ENCODE measurements at places on chromosomes 1 and 21.
A peak's percentile ranks its signal among the peaks of the same experiment; 100 is the strongest.

GRCh38 chr1:5891137-5891536 lies 101.1 kb downstream of the NPHP4 start:
- DNase-seq: no peak

GRCh38 chr1:160768295-160768657 lies 27.7 kb upstream of the LY9 start:
- no peak for DNase-seq

DNA sequence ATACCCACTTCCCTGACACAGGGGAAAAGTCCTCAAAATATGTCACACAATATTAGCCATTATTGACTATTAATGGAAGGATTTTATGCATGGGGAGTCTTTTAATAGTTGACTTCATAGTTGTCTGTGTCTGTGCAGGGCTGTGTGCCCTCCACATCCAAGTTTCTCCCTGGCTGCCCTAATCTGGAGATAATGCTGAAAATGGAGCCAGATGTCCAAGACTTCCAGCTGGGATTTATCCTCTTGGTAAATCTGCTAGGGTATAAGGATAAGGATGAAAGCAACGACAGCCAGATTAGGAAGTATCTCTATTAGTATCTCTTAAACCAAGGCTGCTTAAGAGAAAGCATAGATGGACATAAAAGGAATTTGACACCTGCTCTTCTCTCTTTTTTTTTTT lies 42.1 kb downstream of the CDK18 start:
- no peak for DNase-seq

GRCh38 chr1:66438062-66438461 lies 95.9 kb upstream of the SGIP1 start:
- DNase-seq: no peak

DNA sequence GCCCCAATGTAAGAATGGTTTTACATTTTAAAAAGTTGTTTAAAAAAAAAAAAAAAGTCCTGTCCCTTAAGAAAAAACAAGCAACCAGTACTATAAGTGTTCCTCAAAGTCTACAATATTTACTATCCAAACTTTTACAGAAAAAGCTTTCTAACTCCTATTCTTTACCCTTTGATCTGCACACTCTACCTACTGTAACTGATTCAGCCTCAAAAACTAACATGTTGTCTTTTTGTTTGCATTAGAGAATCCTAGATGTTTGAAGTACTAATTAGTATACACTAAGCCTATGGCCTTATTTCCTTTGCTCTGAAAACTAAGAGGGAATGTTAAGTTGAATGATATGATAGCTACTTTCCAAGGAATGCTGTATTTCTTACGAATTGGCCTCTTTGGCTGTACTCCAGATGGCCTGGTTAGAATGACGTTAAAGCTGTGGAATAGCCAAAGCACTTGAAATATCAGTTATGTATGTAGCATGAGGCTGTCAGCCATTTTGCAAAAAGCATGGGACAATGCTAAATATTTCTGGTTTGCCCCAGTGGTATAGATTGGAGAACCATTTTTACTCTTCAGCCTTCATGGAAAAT lies 234.8 kb downstream of the GPR52 start:
- no peak for DNase-seq

DNA sequence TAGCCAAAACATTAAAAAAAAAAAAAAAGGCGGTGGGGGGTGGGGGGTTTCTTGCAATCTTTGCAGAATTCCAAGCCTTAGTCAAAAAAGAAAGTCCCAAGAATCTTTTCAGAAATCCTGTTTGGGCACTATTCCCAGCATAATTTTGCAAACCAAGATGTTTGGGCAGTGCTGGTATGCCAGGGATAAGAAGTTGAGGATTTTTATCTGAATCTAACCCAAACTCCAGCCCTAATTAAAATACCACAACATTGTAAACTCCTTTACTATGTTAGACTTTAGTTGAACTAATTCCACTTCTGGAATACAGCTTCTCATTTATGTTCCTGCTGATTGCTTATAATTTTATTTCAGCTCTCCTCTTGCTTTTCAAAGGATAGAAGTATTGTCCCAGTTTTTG lies 504.1 kb upstream of the ADGRL2 start:
- no peak for DNase-seq

GRCh38 chr1:226066415-226067078 lies 4.0 kb downstream of the H3-3A start:
- no peak for DNase-seq

GRCh38 chr1:15386164-15386749 lies 23.4 kb upstream of the EFHD2 start:
- no peak for DNase-seq

DNA sequence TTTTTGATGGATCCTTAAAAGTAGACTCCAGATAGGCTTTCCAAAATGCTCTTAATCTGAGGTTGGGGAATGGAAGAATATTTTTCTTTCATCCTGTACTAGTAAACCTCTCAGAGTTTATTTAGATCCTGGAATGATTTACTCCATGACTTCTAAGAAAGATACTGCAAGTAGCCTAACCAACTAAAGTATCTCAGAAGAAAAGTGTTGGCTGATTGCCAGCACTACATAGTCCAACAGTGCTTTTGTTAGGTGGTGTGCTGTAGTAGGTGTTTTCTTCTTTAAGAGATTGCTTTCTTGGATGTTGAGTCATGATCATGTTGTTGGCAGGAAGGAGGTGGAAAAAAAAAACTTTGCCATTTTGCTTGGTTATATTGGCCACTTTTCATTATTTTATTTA lies 119.8 kb downstream of the OSBPL9 start:
- DNase-seq: no peak

GRCh38 chr1:204633665-204634064 lies 51.9 kb downstream of the LRRN2 start:
- DNase-seq: peak; percentile 31

DNA sequence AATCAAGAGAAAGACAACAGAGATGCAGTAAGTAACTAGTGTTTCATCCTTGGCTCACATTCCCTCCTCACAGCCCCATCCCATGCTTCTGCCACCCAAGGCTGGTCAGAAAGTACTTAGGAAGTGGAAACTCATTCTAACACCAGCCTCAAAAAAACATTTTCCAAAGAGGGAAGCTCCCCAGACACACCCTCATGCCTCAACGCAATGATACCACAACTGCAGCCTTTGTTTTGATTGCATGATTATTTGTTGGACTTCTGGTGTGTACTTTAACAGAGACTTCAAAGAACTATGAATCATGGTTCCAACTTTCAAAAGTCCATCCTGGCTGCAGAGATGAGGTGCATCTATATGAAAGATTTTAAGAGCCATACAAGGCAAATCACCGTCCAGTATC lies 45.2 kb upstream of the KCNA3 start:
- DNase-seq: no peak

DNA sequence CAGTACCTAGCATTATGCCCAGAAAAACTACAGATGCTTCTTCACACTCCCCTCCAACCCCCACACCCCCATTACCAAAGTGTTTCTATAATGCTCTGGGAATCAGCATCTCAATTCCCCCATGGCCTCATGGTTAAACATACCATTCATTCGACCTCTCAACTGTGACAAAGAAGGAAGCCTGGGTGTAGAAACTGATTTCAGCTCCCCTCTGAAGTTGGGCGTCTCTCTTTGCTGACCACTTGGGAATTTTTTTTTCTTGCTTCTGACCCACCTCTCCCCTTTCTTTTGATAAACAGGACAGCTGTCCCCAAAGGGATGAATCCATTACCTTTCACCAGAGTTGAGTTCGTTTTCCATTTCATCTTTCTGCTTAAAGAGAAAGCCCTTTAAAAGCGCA lies 116.4 kb upstream of the HOOK1 start:
- no peak for DNase-seq

- DNase-seq: no peak
Observed at GRCh38 chr1:236706183-236706582, 19.9 kb downstream of the ACTN2 start.

GRCh38 chr1:223796210-223796609 lies 49.5 kb downstream of the TP53BP2 start:
- no peak for DNase-seq

- no peak for DNase-seq
Observed at GRCh38 chr1:234270581-234271242, 102.5 kb upstream of the COA6 start.

DNA sequence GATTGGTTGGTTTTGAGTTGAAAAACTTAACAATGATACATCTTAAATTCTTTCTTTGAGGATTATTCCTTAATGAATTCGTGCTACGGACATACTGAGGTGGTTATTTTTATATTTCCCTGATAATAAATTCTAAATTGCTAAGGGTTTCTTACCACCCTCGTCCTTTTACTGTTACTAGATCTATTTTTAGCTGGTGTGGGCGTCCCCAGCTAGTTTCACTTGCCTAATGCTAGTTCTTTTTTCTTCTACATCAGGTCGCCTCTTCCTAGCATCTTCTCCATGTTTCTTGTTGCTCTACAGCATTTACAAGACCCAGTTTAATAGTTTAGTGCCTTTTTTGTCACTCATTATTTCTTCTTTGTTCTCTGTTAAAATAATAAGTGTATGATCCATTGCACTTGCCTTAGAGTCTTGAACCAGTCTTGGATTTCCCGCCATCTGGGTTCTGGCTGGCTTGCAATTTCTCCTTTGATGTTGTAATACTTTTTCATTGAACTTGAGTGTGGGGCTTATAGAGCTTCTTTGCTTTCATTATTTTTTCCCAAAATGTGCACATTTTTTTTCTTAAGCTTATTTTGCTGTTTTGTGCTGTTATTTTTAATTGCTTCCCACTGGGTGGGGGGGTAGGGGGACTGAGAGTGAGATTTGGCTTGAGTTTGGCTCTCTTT lies 677 bp upstream of the HSD11B1 start:
- no peak for DNase-seq

GRCh38 chr1:55195521-55196233 lies 19.5 kb downstream of the USP24 start:
- DNase-seq: no peak

- DNase-seq: no peak
Observed at GRCh38 chr1:226646026-226646869, 92.8 kb downstream of the ITPKB start.

DNA sequence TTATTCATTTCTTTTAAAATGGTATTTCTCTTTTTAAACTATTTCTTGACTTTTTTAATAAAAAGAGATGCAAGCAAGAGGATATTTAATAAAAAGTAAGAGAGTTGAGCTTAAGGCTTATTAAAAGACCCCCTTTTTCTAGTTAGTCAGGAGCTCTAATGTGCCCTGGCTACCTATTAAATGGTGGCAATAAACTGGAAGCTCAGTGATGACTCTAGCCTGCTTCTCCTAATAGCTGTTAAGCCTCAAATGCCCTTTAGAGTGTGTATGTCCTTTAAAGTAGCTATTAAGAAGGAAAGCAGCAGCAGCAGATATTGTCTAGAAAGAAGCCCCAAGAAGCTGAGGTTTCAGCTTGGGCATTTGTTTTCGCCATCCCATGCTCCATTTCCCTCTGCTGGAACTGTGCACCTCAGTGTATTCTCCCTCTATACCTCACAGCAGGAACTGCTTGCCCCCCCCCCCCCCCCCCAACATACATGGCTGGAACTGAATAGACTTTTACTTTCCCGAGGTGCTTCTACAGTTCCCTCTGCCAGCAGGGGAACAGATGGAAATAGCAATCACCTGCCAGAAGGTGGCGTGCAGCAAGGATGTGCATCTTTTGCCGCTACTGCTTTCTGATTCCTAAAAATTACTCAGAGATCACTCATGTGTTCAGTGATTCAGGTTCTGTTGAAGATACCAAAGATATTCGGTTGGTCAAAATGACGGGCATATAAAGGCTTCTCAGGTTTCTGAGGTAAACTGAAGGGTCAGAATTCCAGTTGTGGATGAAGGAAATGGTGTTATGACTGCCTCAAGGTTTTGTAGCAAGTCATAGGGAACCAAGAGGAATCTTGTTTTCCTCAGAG lies 2.5 kb downstream of the RGS4 start:
- DNase-seq: no peak

DNA sequence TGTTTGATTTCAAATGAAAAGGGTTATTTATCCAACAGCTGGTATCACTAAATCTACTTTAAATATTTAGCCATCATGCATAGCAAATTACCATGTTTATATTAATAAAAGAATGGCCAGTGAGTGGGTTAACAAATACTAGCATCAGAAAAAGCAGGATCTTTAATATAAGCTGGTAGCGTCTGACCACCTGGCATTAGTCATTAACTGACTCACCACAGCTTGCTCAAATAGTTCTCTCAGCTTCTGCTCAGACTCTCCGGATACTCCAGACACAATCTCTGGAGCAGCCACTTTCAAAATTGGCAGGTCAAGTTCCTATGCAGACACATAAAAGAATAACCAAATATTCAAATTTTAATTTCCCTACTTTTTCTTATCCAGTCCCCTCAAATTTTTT lies 29.6 kb downstream of the NVL start:
- no peak for DNase-seq

- DNase-seq: no peak
Observed at GRCh38 chr1:66954208-66954607, 29.4 kb downstream of the MIER1 start.

DNA sequence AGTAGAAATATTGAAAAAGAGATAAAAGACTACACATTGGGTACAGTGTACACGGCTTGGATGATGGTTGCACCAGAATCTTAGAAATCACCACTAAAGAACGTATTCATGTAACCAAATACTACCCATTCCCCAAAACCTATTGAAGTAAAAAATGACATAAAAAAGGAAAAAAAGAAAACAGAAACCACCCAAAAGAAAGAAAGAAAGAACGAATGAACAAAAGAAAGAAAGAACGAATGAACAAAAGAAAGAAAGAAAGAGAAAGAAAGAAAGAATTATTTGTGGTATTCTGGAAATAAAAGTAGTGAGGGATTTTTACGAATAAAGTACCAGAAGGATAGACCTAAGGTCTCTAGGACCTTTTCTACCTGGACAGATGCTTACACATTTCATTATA lies 42.1 kb downstream of the PHACTR4 start:
- DNase-seq: no peak

DNA sequence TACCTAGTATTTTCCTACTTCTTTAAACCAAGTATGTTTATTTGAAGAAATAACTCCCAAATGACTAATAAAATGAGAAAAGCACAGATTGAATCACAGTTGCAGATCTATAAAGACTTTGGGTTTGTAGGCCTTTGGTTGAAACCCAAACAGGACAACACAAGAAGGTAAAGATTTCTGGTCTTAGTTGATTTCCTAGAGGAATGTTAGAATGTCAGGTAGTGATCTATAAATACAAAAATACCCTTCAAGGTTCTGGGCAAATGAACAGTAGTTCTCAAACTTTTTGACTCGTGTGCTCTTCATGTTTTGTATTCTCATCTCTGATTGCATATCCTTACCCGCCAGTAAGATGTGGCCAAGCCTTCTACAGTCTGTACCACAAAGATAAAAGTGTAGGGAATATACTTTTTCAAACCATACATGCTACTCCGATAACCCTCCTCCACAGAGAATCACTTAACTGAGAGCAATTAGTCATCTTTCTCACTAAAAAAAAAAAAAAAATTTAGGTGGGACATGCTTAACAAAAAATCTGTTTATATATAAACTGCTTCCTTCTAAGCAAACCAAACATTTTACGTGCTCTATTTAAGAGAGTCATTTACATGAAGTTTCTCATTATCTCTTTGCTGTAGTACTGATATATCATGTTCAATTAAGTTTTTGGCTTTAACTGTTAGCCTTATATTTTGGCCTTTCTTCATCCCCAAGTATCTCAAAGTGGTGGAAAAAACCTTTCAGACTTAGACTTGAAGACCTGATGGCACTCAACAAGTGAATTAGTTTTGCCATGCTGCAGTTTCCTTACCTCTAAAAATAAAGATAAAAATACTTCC lies 36.0 kb downstream of the CNIH4 start:
- no peak for DNase-seq

- DNase-seq: peak; percentile 54
Observed at GRCh38 chr1:231192620-231193163, 30.8 kb downstream of the TRIM67 start.

- DNase-seq: no peak
Observed at GRCh38 chr1:154863315-154864174, 6.5 kb downstream of the KCNN3 start.

GRCh38 chr1:63262459-63262770 lies 60.0 kb upstream of the FOXD3 start:
- DNase-seq: no peak

Measured in dorsolateral prefrontal cortex (tissue), 122 donors.